ENCODE measurements at places on chromosomes 4 and X.

DNA sequence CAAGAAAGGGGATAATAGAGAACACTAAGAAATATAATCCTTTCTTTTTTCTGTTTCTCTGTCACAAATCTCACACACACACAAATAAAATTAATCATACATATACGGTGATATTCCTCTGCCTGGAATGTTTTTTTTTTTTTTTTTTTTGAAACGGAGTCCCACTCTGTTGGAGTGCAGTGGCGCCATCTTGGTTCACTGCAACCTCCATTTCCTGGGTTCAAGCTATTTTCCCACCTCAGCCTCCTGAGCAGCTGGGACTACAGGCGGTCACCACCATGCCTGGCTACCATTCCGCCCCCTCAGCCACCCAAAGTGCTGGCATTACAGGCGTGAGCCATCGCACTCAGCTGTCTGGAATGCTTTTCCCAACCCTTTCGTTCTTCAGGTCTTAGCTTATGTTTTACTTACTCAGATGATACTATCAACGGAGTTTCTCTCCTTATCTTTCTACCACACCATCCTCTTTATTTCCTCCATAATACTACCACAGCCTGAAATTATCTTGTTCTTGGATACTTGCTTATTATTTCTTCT lies 69.3 kb downstream of the ANKRD17 start:
- H3K36me3 ChIP-seq, result peaks cover 32% of the 10 kb centered on the region
- no peaks in the 10 kb centered on the region for H3K4me1 ChIP-seq
- peak; percentile 7 for DNase-seq
- peak overlapping the region; percentile 33 for H3K27ac ChIP-seq
- no peaks in the 10 kb centered on the region for H3K27me3 ChIP-seq

- peak overlapping the region; percentile 34 for H3K4me3 ChIP-seq
- no peaks in the 10 kb centered on the region for H3K36me3 ChIP-seq
- H3K27me3 ChIP-seq, result no peaks in the 10 kb centered on the region
- H3K4me1 ChIP-seq, result peaks cover 17% of the 10 kb centered on the region
- DNase-seq, result peak; percentile 68
Measured at GRCh38 chrX:40266490-40267333, 169.0 kb upstream of the BCOR start.

DNA sequence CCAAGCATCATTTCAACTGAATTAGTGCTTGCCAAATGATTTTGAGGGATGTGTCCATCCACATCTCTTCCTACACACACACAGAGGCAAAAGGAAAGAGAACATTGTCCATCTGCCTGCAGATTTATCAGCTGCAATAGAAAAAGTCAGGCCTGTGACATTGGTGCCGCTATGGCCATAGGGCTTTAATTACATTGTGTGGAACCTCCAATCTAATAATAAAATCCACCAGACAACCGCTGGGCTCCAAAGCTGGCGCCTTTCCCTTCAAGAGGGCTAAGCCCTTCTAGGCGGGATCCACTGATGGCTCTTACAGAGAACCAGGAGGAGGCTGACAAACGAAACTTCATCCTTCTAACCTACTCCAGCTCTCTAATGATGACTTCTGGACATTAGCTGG lies 60.6 kb downstream of the PHOX2B start:
- no peaks in the 10 kb centered on the region for H3K27me3 ChIP-seq
- H3K36me3 ChIP-seq, result no peaks in the 10 kb centered on the region
- no peaks in the 10 kb centered on the region for H3K4me1 ChIP-seq

- H3K4me3 ChIP-seq, result no peak overlapping the region
- no peaks in the 10 kb centered on the region for H3K4me1 ChIP-seq
- peak; percentile 10 for DNase-seq
- H3K27ac ChIP-seq, result no peak overlapping the region
- H3K27me3 ChIP-seq, result no peaks in the 10 kb centered on the region
- H3K36me3 ChIP-seq, result no peaks in the 10 kb centered on the region
Measured at GRCh38 chr4:104064646-104065577, 345.1 kb upstream of the TACR3 start.

DNA sequence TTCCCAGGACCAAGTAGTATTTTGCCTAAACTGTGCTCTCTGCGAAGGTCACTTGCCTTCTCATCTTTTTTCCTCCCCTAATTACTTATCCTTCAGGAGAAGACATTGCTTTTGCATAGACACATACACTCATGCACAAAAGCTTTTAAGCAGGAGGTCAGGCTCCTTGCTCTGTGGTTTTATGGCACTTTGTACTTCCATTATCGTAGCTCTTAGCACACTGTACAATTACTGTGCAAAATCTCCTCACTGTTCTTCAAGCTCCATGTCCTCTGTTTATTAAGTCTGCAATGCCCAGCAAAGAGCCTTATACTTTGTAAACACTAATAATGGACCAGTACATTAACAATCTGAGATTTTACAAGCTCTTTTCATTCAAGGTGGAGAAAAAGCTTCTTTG lies 188.4 kb upstream of the GNPDA2 start:
- no peaks in the 10 kb centered on the region for H3K4me1 ChIP-seq
- no peak overlapping the region for H3K27ac ChIP-seq
- H3K36me3 ChIP-seq, result no peaks in the 10 kb centered on the region
- no peaks in the 10 kb centered on the region for H3K27me3 ChIP-seq

- no peaks in the 10 kb centered on the region for H3K27me3 ChIP-seq
- H3K27ac ChIP-seq, result no peak overlapping the region
- no peaks in the 10 kb centered on the region for H3K36me3 ChIP-seq
Measured at GRCh38 chrX:819684-820083, 189.1 kb downstream of the SHOX start.

DNA sequence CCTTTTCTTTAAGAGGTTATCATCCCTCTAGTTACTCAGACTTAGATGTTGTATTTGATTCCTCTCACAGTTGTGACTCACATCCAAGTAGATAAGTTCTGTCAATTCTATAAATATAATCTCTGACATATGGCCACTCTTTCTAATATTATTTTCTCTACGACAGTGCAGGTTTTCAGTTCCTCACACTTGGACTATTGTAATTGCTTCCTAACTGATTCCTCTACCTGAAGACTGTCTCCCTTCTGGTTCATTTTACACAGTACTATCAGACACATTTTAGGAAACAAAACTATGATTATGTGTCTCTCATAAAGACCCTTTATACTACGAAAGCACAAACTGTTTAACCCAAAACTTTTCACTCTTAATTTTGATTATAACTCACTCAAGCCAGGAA lies 31.3 kb upstream of the GNRHR start:
- no peak overlapping the region for H3K27ac ChIP-seq
- H3K27me3 ChIP-seq, result no peaks in the 10 kb centered on the region
- H3K36me3 ChIP-seq, result no peaks in the 10 kb centered on the region
- H3K4me3 ChIP-seq, result no peak overlapping the region
- H3K4me1 ChIP-seq, result no peaks in the 10 kb centered on the region

DNA sequence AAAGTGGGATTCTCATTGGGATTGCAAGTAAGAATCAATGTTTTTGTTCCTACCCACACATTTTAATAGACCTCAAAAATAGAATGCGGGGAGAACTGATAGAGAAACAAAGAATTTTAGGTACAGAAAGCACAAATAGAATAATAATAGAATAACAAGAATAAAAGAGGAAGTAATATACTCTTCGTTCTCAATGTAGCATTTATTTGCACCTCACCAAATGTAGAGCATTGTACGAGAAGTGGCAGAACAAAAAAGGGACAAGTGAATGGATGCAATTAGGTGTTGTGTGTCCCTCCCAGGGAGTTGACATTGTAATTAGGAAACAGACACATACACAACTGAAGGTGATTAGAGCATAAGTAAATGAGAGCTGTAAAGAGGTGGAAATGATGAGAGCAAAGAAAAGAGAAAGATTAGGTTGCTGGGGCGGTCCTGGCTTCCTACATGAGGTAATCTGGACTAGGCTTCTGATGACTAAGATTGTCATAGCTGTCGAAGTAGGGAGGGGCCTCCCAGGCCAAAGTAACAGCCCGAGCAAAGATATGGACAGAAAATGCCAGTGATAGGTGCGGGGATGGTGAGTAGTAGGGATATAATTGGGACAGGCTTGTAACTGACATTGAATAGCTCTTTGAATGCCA lies 10.4 kb downstream of the RAB9A start:
- H3K4me1 ChIP-seq, result peaks cover 4% of the 10 kb centered on the region
- H3K4me3 ChIP-seq, result no peak overlapping the region
- H3K27me3 ChIP-seq, result no peaks in the 10 kb centered on the region
- DNase-seq, result peak; percentile 43

DNA sequence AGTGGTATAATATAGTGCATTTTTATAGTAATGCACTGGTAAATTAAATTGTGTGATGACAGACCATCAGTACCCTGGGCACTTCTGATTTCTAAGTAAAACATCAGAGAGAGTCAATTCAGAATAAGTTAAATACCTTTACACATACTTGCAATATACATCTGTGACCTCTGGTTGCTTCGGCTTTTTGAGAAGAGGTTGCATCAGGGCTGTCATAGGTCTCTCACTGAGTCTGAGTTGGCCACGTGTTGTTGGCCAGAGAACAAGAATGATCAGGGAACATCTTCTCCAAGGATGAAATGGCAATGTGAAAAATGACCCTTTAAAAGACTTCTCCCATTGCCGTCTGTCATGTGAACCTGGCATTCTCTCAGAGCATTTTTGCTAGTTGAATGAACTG lies 36.9 kb upstream of the PUDP start:
- no peak overlapping the region for H3K27ac ChIP-seq
- H3K36me3 ChIP-seq, result no peaks in the 10 kb centered on the region

GRCh38 chrX:153244767-153245166 lies 65.7 kb downstream of the MAGEA1 start:
- no peaks in the 10 kb centered on the region for H3K36me3 ChIP-seq
- peak overlapping the region; percentile 50 for H3K27ac ChIP-seq
- peak overlapping the region; percentile 10 for H3K4me3 ChIP-seq
- DNase-seq, result no peak

- peaks cover 7% of the 10 kb centered on the region for H3K27me3 ChIP-seq
- no peak overlapping the region for H3K27ac ChIP-seq
- DNase-seq, result no peak
- H3K36me3 ChIP-seq, result no peaks in the 10 kb centered on the region
- H3K4me3 ChIP-seq, result no peak overlapping the region
Measured at GRCh38 chr4:140603286-140603685, 34.5 kb upstream of the UCP1 start.

Measured in K562 (cell line).